Left ventricle myocardium inferior (tissue), 1 donor: ENCODE measurements at places on chromosomes 2 and 18.

GRCh38 chr2:198973785-198974184 lies 484.0 kb downstream of the SATB2 start:
- no peak for DNase-seq

DNA sequence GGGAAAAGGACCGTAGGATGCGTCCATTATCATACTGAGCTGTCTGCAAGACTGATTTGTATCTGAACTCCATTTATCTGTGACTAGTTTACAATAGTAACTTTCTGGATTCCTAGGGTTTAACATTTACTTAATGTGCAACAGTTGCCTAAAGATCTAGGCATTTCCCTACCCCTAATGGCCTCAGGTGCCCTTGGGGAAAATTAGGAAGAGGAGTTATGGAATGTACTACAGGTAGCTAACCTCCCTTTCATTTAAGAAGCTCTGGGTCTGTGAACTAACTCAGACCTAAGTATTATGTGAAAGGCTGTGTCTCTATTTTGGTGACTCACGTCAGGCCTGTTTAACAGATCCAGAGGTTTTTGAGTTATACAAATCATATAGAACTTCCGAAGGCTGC lies 59.5 kb downstream of the TDRD15 start:
- no peak for DNase-seq

DNA sequence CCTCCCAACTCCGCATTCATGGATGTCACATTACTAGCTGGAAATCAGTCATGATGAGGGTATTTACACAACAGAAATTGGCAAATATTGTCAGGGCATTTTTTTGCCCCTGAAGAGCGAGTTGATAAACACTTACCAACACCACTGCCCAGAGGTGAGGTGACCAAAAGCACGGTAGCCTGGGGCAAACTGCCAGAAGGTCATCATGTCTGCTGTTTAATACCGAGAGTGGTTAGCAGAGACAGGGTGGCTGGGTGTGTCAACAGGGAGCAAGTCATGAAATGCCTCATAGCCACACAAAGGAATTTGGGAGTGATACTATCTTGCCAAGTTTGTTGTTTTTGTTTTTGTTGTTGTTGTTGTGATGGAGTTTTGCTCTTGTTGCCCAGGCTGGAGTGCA lies 37.0 kb upstream of the EPC2 start:
- DNase-seq, result no peak

DNA sequence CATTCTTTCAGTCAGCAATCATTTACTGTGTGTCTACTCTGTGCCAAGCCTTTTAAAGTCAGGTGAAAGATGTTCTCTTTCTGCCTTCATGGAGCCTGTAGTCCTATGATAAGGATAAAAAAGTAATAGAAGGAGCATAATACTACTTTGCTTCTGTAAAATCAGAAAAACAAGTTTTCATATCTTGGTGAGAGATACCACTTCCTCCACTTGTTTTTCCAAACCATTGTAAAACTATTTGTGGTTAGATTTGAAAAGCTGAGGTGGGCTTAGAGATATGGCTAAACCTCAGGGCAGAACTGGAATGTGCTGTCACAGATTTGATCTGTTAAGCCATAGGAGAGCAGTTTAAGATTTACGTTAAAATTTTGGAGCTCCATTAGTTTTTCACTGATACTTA lies 104.7 kb upstream of the FAM117B start:
- no peak for DNase-seq

- DNase-seq, result no peak
These were observed 1156.6 kb downstream of the RPIA start for GRCh38 chr2:89848114-89848513.

GRCh38 chr2:66714610-66715009 lies 279.7 kb downstream of the MEIS1 start:
- DNase-seq, result no peak

DNA sequence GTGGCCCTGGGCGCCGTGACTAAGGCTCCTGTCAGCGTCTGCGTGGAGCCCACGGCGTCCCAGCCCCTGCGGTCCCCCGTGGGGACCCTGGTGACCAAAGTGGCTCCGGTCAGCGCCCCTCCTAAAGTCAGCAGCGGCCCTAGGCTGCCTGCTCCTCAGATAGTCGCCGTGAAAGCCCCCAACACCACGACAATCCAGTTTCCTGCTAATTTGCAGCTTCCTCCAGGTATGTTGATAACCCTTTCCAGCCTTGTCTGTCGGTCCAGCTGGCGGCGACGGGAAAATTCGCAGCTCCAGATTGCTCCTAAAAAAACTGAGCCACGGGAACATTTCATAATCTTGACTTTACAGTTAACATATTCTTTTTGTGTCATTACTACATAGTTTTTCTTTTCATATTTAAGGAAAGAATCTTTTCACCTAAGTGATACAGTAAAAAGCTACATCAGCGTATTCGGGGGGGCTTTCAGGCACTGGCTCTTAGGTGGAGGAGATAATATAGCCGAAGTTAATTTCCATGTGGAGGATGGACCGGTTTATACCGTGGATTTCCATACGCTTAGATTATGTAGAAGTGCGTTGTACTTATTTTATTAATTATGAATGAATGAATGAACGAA lies 916 bp downstream of the TAF4B start:
- DNase-seq, result no peak

GRCh38 chr2:98160554-98160953 lies 73.6 kb downstream of the VWA3B start:
- DNase-seq, result peak; percentile 50

DNA sequence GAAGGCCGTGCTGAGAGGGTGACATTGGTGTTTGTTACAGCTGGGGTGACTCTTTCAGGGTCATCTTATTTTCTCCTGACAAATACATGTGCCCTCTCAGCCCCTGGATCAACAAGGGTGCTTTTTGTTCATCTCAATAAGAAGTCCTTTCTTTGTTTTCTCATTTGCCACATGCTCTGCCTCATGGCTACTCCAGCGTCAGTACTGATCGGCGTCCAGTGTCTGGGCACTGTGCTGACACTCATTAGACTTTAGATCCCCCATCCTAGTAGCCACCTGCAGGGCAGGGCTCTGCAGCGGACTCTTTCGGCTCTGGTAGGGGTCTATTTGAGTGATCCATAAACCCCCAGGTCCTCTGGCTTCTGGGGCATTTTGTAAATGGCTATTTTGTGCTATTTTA lies 38.4 kb downstream of the NPPC start:
- DNase-seq, result no peak

DNA sequence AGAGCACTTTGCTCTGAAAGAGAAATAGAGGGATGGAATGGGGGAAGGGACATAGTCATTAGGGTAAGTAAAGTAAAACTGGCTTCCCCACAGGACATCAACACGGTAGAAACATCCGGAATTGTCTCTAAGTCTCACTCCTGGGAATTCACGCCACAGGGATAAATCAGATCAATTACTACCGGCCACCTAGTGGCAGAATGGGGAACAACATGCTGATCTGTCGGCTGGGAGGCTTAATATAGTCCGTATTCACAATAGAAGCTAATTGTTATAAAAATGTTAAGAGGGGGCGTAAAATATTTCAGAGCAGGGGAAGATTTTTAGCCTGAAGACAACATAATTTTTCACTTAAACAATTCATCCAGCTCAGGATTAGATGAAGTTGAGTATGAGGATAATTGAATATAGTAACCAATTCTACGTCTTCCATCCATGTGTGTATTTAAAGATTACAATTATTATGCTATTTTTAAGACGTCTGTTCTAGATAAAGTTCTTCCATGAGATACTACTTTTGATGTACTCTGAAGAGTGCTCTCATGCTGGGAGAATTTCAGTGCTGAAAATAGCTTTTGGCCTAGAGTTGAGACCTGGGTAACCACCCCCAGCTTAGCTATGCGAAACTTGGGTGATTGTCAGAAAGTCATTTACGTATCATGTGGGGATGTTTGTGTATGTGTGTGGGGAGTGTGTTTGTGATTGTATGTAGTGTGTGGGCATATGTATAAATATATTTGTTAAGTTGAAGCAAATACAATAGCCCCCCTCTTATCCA lies 65.7 kb downstream of the LRRTM1 start:
- no peak for DNase-seq

- peak; percentile 74 for DNase-seq
These were observed at the start of gene NMUR1 for GRCh38 chr2:231530099-231531011. Gene NMUR1 (minus strand): TSS chr2:231530445. CDS start chr2:231530361, 84 bp downstream.

GRCh38 chr18:57444301-57444759 lies 9.2 kb downstream of the ONECUT2 start:
- no peak for DNase-seq

DNA sequence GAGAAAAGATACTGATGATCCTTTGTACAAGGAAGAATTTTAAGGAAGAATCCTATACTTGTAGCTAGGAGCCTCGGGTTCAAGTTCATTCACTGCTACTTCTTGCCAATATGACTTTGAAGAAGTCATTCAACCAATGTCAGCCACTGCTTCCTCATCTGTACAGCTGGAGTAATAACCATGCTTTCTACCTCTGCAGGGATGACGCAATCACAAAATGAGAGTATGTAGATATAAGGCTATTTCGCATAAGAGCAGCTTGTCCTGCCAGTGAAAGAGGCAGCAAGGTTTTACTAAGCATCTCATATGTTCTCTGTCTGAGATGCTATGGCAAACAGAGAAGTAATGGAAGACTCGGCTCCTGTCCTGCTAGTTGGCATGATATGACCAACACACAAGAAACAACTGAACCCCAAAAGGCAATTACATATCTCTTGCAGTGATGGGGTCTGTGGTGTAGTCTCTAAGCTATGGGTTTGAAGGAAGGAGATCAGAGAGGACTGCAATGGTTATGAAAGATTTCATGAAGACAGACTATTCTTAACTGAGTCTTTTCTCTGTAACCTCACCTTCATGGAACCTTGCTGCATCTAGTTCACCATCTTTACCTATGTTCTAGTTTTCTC lies 9.2 kb downstream of the AAK1 start:
- DNase-seq, result no peak

DNA sequence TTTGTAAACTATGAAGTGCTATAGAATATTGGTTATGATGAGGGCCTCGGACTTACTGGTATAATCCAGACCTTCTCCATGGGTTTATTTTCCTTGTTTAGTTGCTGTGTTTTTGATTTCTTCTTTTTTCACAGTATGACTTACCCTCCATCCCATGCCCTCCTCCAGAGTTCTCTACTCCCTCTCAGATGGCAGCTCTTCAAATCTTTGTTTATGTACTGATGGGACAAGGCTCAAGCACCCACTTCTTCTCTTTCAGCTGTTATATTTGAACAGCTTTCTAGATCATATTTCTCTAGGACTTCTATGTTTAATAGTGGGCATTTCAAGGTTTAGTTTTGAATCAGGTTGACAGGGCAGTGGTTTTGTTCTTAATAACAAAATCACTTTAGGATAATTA lies 43.9 kb downstream of the CLIP4 start:
- no peak for DNase-seq

DNA sequence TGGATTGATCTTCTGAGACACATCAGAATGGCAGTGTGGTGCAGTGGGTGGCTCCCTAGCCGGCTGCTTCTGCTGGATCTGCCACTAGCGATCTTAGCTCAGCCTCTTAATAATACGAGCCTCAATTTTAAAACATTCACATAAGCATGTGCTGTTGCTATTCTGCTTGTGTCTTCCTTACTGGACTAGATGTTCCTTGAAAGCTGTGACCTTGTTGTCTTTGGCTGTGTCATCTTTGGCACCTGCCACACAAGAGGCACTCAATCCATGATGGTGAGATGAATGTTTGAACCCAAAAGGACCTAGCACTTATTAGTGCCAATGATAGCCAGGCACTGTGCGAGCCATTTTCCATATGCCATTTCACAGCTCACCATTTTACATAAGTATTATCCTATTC lies 393.0 kb downstream of the ALK start:
- DNase-seq, result no peak
